Caki2 (cell line): ENCODE measurements at places on chromosomes 3 and 15. TPM values are rescaled to one million over a fixed set of nuclear protein-coding genes. Genes with fewer than 3 reads are reported as not detected.

CCR3 gene
- not detected in 2 replicates for total RNA-seq

DNA sequence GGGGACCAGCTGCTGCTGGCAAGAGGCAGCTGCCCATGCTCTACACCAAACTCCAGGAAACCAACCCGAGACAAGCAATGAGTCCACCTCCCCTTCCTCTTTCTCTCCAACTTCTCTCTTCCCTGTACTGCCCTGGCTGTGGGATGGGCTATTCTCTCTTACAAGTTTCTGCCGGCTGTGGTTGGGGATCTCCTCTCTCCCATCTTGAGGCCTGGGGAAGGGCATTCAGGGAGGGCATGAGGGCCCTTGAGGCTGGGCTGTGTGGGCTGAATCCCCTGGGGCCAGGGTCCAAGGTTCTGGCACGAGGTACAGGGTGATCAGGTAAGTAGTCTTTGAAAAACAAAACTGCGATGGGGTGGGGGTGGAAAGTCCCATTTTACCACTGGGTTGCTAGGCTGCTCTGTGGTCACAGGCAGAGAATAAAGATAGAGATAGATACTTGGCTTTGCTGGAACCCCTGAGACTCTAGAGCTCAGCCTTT, 32.3 kb upstream of the CTSH start:
- DNase-seq = no peak

GRCh38 chr3:50164481-50164880, 9.4 kb downstream of the SEMA3F start:
- no peak for DNase-seq

TICRR gene
- total RNA-seq = 6.2 and 7.5 TPM in 2 replicates

GRCh38 chr15:63067976-63068743, 25.6 kb downstream of the TPM1 start:
- DNase-seq = no peak

DNA sequence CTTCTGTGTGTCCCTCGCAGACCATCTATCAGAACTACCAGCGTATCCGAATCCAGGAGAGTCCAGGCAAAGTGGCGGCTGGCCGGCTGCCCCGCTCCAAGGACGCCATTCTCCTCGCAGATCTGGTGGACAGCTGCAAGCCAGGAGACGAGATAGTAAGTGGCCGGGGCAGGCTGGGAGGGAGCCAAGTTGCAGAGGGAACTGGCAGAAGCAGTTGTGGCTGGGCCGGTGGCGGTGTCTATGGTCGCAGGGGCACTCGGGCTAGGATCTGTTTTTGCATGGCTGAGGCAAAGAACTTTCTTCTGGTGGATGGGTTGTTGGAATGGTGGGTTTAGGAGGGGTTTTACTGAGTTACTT, 10.1 kb downstream of the MCM2 start:
- no peak for DNase-seq

PRRT3 gene
- 0.20 and 1.2 TPM in 2 replicates for total RNA-seq

DNA sequence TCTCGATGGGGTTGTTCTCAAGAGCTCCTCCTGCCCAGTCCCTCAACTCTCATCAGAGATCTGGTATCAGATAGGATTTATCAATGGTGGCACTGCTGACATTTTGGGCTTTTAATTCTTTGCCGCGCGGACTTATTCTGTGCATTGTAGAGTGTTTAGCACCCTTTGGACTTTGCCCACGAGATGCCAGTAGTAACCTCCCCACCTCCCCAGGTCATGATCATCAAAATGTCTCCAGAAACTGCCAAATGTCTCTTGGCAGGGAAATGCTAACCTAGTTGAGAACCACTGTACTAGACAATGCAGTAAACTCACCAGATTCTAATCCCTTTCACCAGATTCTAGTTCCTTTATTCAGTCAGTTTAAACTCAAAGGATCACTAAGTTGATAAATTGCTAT, 24.0 kb downstream of the SLC27A2 start:
- no peak for DNase-seq

GRCh38 chr15:36362509-36362915, 216.9 kb upstream of the CDIN1 start:
- DNase-seq = no peak

GRCh38 chr3:5232570-5232969, 45.1 kb downstream of the EDEM1 start:
- no peak for DNase-seq

- no peak for DNase-seq
Measured at GRCh38 chr3:156456771-156457224, 98.1 kb downstream of the SSR3 start.
